ENCODE measurements at places on chromosomes 13 and 19. TPM values are rescaled to one million over a fixed set of nuclear protein-coding genes. Genes with fewer than 3 reads are reported as not detected.

DNA sequence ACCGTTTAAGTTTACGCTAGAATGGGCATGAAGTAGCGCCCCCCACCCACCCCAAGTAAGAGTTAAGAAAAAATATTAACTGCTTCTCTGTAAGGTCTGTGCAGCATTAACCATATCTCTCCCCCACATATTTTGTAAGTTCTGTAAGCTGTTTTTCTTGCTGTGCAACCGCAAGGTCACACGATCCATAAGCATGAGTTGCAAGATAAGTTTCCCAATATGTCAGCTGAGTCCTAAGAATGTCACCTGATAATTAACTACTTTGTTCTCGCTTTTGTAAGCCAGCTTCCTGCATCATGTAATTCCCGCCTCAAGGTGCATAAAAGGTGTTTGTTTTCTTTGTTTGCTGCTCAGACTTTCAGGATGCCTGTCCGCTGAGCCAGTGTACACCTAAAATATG is 187.0 kb downstream of the MYO16 start:
- DNase-seq, result no peak

DNA sequence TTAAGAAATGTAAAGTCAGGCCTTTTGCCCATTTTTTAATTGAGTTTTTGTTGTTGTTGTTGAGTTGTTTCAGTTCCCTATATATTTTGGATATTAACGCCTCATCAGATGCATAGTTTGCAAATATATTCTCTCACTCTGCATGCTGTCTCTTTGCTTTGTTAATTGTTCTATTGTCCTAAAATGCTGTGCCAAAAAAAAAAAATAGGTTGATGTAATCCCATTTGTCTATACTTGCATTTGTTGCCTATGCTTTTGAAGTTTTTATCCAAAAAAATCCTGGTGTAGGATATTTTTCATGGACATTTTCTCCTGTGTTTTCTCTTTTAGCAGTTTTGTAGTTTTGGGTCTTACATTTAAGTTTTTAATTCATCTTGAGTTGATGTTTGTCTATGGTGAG is 163.3 kb upstream of the STARD13 start:
- no peak for DNase-seq

The CD22 gene
- 0.67 TPM for total RNA-seq

- no peak for DNase-seq
These were observed 38.0 kb downstream of the ITGBL1 start for GRCh38 chr13:101490406-101491015.

GRCh38 chr13:99489028-99489427 is 12.2 kb upstream of the TM9SF2 start:
- DNase-seq, result no peak

GRCh38 chr13:75960538-75960994 is 324.4 kb downstream of the LMO7 start:
- no peak for DNase-seq

- no peak for DNase-seq
These were observed 662.4 kb downstream of the TBC1D4 start for GRCh38 chr13:74819549-74819948.

- no peak for DNase-seq
These were observed 184.8 kb upstream of the PCDH20 start for GRCh38 chr13:61600360-61601033.

The TMEM272 gene
- 5.0 TPM for total RNA-seq

- no peak for DNase-seq
These were observed 300.6 kb downstream of the COG6 start for GRCh38 chr13:39956036-39956435.

DNA sequence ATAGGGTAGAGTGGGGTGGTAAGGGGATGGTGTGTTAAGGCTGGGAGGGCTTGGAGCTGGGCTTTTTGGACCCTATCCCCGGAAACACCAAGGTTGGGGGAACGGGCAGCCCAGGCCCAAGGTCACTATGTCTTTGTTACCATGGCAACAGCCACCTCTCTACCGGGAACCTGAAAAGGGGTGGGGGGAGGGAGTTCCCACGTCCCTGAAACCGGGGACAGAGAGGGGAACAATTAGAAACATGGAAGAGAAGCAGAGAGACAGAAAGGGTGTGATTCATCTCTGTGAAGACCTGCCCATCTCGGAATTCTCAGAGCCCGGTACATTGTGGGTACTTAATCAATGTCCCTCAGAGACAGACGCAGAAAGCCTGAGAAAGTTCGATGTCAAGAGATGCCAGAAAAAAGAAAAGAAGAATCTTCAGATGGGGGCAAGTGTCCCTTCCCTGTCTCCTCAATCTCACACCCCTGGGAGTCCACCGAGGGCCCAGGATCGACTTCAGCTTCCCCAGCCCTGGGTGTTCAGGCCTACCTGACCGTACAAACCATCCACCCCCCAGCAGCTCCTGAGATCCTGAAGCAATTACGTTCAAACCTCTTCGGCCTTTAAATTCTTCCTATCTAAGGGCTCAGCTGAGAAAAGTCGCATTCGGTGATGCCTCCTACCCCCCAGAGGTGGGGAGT is 6.8 kb upstream of the LRFN1 start:
- no peak for DNase-seq

The NHLRC3 gene
- 12.6 TPM for total RNA-seq

DNA sequence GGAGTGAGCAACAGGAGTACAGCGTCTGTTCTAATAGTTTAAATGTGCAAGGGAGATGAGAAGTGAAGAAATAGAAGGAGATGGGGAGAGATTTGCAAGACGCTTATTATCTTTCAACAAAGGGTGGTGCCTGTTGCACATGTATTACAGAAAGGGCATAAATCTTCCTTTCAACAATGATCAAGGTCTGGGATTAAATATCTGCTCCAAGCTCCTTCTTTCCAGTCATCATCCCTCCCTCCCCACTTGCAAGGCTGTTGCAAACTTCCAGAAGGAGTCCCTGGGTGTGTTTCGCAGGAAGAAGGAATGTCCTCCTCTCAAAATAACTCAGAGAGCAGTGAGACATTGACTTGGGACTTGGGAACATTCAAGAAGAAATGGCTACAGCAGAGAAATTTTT is 63.5 kb upstream of the MYCBP2 start:
- DNase-seq, result no peak

DNA sequence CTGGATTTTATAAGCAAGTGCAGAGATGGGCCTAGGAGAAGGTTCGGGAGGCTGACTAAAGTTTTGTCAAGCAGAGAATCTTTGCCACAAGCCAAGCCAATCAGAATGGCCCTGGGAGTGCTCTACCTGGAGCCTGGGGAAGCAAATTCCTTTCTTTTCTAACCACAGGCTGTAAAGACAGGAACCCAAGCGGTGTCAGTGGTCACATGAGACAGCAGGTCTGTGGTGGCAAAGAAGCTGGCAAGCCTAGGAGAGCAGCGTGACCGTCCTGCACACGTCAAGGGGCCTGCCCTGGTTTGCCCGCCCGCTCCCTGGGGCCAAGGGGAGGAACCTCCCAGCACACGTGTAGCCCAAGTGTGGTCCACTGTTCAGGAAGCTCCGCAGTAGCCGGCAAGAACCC is 90.8 kb downstream of the IPO5 start:
- DNase-seq, result no peak

The PRTN3 gene
- not detected for total RNA-seq

- no peak for DNase-seq
These were observed 9.9 kb downstream of the ZNF586 start for GRCh38 chr19:57779220-57779845.

The DPF1 gene
- 0.36 TPM for total RNA-seq

DNA sequence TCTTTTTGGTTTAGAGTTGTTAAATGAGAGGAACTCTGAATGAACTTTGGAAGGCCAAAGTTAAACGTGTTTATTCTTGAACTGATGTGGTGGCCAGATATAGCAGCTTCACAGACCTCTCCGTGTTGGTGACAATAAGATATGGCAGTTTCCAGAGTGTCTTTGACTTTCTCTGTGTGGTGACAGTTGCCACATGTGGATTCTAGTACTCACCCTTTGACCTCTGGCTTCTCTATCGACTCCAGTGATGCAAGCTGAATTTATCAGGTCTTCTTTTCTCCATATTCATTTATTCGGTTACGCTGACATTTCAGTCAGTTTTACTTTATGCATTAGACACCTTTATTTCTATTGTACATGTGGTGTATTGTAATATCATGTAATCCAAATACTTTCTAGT is 1469.5 kb downstream of the SLITRK1 start:
- no peak for DNase-seq

DNA sequence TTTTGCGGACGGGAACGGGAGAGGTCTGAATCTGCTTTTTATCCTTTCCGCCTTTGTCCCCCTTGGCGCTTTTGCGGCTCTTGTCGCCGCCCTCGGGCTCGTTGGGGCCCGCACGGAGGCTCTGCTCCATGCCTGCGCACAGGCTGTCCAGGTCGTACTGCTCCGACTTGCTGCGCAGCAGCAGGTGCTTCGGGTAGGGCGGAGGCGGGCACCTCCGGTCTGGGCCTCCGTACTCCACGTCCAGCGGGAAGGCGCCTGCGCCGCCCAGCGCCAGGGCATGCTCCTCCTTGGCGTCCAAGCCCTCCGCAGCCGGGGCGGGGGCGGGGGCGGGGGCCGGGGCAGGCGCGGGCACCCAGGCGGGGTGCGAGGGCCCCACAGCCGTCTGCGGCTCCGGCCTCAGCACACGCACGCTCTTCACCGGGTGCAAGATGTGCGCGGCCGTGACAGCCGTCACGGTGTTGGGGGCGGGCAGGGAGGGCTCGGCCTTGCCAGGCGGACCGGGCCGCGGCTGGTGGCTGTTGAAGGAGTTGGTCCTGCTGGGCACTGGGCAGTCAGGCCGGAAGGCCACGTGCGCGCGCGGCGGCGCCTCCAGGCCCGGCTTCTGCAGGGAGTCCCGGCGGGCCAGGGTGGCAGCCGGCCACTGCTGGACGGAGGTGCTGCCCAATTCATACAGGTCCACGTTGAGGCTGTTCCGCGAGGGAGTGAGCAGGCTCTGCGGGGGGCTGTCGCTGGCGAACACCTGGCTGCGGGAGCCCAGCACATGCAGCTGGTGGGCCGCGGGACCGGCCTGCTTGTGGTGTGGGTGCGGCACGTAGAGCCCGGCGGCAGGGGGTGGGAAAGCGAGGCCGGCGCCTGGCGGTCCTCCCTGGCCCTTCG is 73.1 kb downstream of the LATS2 start:
- DNase-seq, result peak; percentile 62

DNA sequence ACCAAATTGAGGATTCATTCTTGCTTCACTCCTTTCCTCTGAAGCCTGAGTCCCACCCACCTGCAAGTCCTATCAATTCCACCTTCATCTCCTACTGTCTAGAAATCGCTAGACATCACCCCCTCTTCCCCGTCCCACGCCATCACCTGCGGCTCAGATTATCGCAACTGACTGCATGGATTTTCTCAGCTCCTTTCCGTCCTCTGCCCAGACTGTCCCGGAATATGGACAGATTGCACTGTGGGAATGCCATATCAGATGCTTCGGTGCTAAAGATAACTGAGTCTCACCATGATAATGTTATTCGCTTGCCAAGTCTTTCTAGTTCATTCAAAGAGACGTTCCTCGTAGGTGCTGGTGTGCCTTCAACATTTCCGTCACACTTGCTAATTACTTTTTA is 66.4 kb upstream of the USP29 start:
- DNase-seq, result no peak

- peak; percentile 70 for DNase-seq
These were observed 5.7 kb downstream of the WDR62 start for GRCh38 chr19:36060430-36060829.

DNA sequence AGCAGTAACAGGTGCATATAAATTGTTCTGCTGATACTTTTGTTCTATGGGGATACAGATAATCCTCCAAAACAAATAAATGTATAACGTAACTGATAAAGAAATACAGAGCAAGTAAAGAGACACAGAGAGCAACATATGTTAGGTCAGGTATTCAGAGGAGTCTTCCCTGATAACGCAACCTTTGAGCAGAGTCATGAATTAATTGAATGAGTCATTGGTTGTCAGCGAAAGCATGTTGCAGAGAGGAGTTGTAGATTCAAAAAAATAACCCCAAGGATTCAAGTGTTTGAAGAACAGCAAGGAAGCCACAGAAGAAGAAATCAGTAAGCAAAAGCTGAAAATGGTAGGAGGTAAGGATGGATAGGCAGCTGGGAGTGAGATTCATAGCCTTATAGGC is 245.2 kb downstream of the TBC1D4 start:
- DNase-seq, result no peak

DNA sequence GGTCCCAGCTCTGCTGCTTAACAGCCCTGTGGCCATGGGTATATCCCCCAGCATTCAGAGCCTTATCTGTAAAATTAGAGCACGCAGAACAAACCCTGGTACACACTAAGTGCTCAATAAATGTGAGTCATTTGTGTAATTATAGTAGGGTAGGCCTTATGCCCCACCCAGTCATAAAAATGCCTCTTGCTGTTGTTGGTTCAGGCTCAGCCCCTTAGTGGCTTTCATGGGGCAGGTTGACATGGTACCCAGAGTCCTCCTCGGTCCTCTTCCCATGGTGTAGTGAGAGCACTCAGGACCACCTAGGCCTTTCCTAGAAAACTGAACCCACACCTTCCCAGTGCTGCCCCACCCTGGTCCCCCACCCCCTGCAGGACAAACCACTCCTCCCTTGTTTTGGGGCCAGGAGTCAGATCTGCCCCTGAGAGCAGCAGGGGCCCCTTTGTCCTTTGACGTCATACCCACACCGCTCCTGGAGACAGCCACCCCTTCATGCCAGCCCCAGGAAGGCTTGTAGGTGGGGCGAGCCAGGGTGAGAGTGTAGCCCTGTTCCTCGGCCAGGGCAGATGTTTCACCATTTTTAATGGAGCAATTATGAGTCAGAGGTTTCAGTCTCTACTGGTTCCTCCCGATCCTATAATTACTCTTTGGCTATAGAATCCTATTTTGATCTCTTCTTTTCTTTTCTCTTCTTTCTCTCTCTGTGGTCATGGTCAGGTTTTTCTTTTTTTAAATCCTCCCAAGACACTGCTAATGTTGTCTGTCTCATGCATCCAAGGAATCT is 36.8 kb downstream of the ACTN4 start:
- DNase-seq, result peak; percentile 77

- no peak for DNase-seq
These were observed 412.0 kb downstream of the SLITRK1 start for GRCh38 chr13:83470133-83470797.

DNA sequence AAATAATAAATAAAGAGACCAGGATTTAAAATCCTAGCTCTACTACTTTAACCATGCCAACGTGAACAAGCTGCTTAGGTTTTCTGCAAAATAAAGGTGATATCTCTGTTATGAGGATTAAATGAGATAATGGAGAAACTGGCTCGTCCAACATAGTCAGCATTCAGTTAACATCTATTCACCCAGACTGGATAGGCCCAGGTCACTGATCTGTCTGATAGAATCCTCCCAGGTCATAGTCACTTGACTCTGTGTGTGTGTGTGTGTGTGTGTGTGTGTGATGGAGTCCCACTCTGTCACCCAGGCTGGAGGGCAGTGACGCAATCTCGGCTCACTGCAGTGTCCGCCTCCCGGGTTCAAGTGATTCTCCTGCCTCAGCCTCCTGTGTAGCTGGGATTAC is 12.9 kb upstream of the RAB8A start:
- no peak for DNase-seq

- DNase-seq, result no peak
These were observed 46.0 kb downstream of the PTPRS start for GRCh38 chr19:5294403-5295160.

The DACT3 gene
- total RNA-seq, result 34.2 TPM

- no peak for DNase-seq
These were observed 440.4 kb downstream of the FGF9 start for GRCh38 chr13:22111152-22111783.

The WDR62 gene
- total RNA-seq, result 2.8 TPM

The ABCA7 gene
- 10.4 TPM for total RNA-seq

The KLF2 gene
- total RNA-seq, result 53.3 TPM

The KLK3 gene
- total RNA-seq, result not detected

The FXYD1 gene
- 544 TPM for total RNA-seq

Measured in right cardiac atrium (tissue), 5 donors.